ENCODE measurements at places on chromosomes 2 and 18.

DNA sequence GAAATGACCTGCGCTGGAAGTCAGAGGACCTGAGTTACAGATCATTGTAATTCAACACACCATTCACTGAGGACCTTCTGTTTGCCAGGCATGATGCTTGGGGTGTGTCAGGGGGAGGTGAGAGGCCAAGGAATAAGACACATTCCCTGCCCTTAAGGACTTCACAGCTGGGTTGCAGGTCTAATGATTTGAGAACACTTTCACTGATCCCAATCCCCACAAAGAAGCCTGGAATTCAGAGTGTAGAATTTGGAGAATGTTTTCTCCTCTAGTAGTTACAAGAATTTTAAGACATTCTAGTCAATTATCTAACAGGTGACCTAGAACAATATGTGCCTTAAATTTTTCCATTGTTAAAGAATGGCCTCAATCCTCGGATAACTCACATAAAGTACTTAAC, 322.4 kb downstream of the TNS1 start:
- DNase-seq: no peak

GRCh38 chr2:171318463-171318934, 115.3 kb downstream of the METTL8 start:
- DNase-seq: peak; percentile 19

GRCh38 chr18:74444104-74444503, 13.0 kb downstream of the DIPK1C start:
- DNase-seq: no peak

DNA sequence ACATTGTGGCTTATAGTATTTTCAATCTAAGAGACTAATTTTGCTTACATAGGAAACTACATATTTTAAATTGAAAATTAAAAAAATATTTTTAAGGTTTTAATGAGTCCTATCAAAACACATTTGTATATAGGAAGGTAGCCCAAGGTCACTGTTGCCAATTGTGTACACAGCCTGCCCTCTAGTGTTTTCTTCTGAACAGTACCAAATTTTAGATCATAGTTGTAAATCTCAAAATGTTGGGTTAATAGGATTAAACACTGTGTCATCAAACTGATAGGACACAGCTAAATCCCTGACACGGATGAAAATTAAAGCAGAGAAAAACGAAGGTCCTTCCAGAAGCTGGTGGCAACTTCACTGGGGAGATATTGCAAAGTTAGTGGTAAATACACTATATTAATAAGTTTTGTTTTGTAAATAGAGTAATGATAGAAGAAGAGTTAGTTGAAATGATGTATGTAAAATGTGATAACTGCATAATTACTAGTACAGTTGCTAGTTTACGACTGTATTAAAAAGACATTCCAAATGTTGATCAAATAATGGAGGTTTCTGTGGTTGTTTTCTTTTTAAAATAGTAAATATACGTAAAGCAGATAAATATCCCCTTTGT, 19.7 kb downstream of the CLUL1 start:
- DNase-seq: peak; percentile 82

DNA sequence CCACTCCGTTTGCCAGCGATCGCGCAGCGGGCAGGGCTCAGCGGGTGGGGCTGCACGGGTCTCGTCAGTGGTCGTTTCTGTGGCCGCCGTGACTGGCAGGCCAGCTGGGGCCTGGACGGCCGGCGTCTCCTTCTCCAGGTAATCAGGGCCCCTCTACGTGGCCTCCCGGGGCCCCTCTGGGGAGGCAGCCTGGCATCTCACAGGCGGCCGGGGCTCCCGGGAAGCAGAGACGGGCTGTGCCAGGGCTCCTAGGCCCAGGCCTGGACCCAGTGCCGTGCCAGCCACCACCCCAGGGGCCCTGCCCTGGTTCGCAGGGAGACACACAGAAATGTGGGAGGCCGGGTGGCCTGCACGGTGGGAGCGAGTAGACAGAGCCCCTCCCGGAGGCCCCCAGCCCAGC, 59.5 kb downstream of the NFATC1 start:
- DNase-seq: no peak

DNA sequence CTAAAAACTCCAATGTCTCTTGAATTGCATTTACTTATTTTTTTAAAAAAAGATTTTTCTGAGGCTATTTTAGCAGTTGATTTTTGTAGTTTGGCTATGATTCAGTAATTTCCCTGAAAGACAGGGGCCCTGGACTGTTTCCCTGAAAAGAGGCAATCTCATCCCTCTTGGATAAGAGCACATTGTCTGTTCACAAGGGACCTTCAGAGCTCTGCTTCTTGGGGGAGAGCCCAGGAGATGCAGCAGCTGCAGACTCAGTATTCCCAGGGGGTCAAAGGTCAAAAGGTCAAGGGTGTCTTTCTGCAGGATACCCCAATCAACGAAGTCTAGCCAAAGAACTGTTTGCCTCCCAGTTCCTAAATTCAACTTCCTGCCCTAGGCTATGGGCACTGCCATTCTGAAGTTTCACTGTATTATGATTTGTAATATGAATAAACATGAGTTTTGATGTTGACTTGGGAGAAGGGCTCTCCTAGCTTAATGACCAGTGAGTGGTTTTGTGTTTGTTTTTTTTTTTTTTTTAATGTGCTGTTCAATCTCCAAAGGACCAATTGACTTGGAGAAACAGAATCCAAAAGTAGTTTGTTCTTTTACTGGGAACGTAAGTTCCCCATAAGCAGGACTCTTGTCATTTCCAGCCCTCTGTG, 157.0 kb upstream of the SERPINE2 start:
- DNase-seq: no peak

- DNase-seq: no peak
Observed at GRCh38 chr18:66599190-66599589, 4.7 kb downstream of the CDH19 start.

GRCh38 chr2:95677346-95677745, 85.5 kb downstream of the TRIM43 start:
- no peak for DNase-seq

- DNase-seq: no peak
Observed at GRCh38 chr2:105917688-105918087, 173.0 kb downstream of the NCK2 start.

DNA sequence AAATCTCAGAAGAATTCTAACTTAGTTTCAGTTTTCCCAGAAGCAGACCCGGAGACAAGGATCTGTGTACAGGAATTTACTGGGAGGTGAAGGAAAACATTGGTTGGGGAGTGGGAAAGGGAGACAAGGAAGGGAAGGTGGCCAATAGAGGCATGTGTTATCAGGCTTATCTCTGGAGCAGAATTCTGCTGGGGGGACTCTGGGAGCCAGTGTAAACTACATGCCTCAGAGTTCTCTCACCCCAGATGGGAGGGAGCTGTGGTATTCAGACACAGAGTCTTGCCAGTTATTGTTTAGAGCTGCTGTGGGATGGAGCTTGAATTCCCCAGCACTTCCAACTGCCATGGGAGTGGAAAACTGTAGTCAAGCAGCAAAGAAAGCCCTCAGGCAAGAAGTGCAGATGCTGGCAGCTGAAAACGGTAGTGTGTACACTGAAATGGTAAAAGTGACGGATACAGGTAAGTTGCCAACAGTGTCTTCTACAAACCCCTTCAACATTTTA, 19.0 kb downstream of the DNPEP start:
- DNase-seq: peak; percentile 92

GRCh38 chr2:43391201-43391877, 164.9 kb upstream of the ZFP36L2 start:
- DNase-seq: no peak

DNA sequence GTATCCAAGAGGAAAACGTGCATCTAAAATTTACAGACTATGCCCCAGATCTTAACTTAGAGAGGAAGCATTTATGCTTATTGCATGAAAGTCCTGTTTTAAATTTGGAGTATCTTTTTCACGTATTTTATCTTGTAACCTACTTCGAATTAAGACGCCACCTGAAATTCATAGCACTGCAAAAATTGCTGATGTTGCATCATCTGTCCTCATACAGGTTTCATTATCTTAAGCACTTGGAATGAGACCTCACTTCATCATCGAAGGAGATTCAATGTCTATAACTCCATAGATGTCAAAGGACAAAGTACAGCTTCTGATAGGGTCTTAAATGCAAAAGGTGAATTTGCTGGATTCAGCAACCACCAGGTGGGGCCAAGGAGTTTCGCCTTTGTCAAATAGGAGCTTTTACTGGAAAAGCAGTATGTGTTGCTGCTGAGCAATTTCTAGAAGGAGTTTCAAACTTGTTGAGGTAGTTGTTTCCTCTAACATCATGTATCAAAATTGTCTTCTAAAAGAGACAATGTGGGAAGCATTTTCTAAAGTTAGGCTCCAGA, 106.4 kb upstream of the CCDC85A start:
- peak; percentile 38 for DNase-seq

DNA sequence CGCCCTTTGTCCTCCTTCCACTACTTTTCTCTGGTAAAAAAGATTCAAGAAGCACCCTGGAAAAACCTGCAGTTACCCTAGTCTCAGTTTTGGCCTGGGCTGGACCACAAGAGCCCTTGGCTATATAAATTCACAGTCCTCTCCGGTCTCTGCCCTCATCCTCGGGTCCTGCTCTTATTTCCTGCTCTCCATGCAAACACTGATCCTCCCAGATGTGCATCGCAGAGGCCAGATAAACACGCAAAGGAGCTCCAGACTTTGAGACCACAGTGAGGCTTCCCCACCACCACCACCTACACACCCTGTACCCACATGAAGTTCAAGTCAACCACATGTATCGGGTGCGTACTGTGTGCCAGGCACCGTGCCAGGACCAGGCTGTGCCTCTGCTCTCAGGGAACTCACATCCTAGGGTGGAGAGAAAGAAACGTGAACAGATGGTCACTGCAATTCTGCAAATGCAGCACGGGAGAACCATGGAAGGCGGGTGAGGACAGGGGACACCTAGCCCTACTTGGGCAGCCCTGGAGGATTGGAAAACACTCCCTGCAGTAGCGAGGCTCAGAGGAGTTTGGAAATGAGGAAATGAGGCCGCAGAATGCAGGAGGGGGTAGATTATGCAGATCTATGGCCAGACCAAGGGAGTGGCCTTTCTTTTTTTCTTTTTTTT, 7.4 kb downstream of the CTDSP1 start:
- peak; percentile 67 for DNase-seq

DNA sequence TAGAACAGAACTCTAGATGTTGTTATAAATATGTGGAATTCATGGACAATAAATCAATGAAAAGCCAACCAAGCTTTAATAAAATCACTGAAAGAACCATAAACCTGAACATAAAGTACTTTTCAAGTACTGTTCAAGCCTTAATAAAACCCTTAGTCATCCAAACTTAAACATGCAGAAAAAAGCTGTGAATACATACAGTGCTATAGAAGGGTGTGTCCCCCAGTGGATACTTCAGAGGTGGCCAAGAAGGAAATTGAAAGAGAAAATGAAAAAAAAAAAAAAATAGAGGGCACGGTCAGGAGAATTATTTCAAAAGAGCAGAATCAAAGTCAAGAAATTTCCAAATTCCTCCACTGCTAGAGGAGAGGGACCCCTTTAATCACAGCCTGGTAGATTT, 141.1 kb downstream of the SP100 start:
- DNase-seq: no peak

- DNase-seq: no peak
Observed at GRCh38 chr2:210561475-210561874, 5.1 kb downstream of the CPS1 start.

GRCh38 chr2:177551989-177552421, 159.4 kb downstream of the AGPS start:
- DNase-seq: peak; percentile 41

- DNase-seq: no peak
Observed at GRCh38 chr2:11129598-11130449, 25.4 kb upstream of the SLC66A3 start.

DNA sequence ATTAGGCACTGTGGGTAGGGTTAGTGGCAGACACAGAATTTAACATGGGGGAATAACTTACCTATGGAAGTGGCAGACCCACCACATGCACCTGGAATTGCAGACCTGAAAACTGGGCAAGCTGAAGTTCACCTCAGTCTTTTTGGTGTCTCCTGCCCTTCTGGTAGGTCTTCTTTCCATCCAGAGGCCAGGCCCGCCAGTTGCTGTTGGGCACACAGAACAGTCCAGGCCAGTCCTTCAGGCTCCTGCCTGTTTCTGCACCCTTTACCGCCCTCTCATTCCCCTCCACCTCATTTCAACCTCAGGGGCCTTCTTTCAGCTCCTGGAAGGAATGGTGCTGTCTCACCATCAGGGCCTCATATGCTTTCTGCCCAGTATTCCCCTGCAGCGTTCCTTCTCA, 358.9 kb upstream of the ETAA1 start:
- DNase-seq: no peak

- no peak for DNase-seq
Observed at GRCh38 chr2:182949052-182949451, 82.6 kb upstream of the FRZB start.

DNA sequence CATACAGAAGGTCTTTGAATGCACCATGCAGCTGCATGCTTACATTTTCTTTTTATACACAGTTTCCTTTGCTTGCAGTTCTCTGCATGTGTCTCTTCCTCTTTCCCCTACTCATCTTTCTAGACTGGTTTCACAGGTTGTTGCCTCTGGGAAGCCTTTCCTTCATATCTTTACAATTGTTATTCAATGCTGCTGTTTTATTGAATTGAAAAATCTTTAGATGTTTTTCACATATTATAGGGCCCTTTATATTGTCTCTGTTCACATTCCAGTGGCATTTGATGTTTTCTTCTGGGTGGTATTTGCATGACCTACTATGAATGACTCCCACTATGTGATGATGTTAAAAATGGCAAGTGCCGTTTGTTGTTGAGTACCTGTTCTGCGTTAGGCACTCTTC, 91.1 kb downstream of the DIS3L2 start:
- no peak for DNase-seq

DNA sequence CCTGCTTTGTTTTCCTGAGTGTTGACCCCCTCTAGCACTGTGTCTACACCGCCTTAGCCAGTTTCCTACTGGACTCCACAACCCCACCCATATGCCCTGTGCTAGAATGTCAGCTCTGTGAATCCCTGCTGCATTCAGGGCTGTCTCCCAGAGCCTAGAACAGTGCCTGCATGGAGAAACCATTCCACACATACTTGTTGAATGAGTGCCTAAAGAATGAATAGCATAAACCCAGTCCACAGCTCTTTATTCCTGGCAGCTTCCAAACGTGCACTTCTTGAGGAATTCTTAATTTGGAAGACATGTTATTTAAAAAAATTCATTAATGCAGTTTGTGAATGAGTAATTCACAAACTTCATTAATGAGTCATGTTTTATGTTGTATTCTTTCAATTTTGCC, 6.5 kb upstream of the NAPG start:
- DNase-seq: peak; percentile 41

DNA sequence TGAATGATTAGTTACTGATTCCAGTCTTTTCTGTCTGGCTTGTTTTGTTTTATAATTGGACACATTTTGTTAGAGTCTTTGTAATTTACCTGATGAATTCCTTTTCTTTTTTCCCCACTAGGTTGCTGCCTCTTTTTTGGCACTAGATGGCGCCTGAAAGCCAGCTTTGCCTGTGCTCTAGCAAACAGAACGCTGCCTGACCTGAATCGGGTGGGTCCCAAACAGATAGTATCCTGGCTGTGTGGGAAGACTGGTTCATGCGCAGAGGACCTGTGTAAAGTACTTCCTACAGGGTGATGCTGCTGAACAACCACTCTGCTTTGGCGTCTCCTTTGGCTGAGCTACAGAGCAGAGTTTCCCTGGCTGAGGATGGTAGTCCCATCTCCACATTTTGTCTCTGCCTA, 288.2 kb downstream of the IKZF2 start:
- peak; percentile 27 for DNase-seq

- DNase-seq: no peak
Observed at GRCh38 chr2:166188084-166188483, 60.3 kb upstream of the SCN1A start.

- peak; percentile 71 for DNase-seq
Observed at GRCh38 chr18:5424903-5425664, 118.7 kb downstream of the EPB41L3 start.

GRCh38 chr2:241771286-241772062, 5.1 kb upstream of the GAL3ST2 start:
- peak; percentile 43 for DNase-seq

GRCh38 chr2:70995426-70995729, 705 bp upstream of the TEX261 start:
- peak; percentile 48 for DNase-seq
